WTC11 (cell line): ENCODE measurements at places on chromosomes 5 and 9. TPM values are rescaled to one million over a fixed set of nuclear protein-coding genes. Genes with fewer than 3 reads are reported as not detected.

Gene GSN
- 47.0 to 57.3 TPM (median 54.9 TPM) in 3 replicates for total RNA-seq

Gene MPDZ
- total RNA-seq, result 38.1 to 39.3 TPM (median 38.5 TPM) in 3 replicates

Gene MYO10
- total RNA-seq, result 89.8 to 90.8 TPM (median 90.7 TPM) in 3 replicates

GRCh38 chr5:113902917-113903660 lies 389.6 kb downstream of the YTHDC2 start:
- no peak for DNase-seq

DNA sequence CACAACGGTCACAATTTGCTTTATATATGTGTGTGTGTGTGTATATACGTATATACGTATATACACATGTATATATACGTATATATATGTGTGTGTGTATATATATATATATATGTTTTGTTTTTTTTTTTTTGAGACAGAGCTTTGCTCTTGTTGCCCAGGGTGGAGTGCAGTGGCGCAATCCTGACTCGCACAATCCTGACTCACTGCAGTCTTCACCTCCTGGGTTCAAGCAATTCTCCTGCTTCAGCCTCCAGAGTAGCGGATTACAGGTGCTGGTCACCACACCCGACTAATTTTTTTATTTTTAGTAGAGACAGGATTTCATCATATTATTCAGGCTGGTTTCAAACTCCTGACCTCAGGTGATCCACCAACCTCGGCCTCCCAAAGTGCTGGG lies 3.1 kb downstream of the RNF38 start:
- DNase-seq, result no peak

DNA sequence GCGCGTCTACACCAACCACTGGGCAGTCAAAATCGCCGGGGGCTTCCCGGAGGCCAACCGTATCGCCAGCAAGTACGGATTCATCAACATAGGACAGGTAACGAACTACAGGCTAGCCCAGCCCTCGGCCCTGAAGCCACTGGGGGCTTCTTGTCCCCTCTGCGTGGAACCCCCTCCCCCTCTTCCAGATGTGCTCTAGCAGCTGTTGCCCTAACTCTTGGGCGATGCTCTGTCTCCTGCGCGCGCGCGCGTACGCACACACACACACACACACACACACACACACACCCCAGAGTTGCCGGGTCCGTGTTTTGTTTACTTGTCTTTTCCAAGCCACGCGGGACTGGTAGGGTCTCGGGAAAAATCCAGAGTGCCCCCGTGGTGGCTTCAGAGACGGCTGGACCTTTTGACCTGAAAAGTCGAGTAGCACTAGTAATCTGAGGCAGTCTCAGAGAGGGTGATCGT lies 836 bp downstream of the PCSK5 start:
- DNase-seq, result peak; percentile 34

DNA sequence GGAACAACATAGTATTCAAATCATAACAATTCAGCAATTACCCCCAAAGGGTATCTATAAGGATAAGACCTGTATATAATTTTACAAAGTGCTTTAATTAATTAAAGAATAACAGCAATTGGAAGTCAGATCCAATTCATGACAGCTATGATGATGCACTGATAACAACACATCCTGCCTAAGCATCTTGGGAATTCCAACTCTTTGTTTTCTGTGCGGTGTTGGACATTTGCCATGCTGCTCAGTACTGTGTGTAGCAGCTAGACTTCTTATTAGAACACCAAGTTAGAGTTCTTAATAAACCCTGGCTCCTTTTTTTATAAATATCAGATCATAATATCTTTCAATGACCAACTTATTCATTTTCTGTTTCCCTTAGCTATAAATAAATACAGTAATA lies 209.0 kb downstream of the SEC61B start:
- DNase-seq, result no peak

DNA sequence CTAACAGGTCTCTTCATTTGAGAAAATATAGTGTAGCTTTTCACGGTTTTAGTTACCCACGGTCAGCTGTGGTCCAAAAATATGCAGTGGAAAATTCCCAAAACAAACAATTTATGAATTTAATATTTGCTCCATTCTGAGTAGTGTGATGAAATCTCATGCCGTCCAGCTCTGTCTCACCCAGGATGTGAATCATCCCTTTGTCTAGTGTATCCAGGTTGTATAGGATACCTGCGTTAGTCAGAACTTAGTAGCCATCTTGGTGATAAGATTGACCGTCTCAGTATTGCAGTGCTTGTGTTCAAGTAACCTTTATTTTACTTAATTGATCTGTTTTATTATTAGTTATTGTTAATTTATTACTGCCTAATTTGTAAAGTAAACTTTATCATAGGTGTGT lies 41.1 kb downstream of the NDUFS4 start:
- DNase-seq, result no peak
